Stimulated activated CD8-positive, alpha-beta memory T cell treated with anti-CD3 and anti-CD28 coated beads, Interleukin-7, amount 100 ng/mL, for 1 hour (primary cell): ENCODE measurements at places on chromosomes 5 and 9.

DNA sequence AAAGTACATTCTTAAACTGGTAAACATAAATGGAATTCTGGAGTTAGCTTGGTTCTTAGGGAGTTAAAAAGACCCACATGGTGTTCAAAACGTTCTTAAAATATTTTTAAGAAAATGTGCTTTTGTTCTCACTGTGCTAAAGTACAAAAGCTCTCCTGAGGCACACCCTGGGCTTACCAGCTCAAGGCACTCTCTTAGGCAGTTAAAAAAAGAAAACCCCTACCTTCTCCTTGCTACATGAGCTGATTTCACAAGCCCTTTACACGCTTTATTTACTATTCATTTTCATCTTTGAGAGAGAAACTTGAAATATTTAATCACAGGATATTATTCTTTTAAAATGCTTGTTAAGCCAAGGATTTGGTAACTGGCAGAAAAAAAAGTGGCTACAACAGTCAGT, 723.3 kb upstream of the GRAMD2B start:
- no peak for DNase-seq

DNA sequence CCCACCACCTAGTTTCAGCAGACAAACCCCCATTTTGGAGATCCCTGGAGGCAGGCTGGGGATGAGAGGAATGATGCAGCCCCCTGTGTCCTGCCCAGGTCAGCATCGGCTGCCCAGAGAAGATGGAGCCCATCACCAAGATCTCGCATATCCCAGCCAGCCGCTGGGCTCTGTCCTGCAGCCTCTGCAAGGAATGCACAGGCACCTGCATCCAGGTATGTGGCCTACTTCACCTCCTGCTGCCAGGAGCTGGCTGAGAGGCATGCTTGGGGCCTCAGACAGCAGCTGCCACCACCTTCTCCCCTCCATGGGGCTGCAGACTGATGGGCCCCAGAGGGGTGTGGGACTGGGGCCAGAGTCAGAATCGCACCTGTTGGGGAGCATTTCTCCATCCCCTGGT, 38.9 kb downstream of the JADE2 start:
- DNase-seq: no peak

DNA sequence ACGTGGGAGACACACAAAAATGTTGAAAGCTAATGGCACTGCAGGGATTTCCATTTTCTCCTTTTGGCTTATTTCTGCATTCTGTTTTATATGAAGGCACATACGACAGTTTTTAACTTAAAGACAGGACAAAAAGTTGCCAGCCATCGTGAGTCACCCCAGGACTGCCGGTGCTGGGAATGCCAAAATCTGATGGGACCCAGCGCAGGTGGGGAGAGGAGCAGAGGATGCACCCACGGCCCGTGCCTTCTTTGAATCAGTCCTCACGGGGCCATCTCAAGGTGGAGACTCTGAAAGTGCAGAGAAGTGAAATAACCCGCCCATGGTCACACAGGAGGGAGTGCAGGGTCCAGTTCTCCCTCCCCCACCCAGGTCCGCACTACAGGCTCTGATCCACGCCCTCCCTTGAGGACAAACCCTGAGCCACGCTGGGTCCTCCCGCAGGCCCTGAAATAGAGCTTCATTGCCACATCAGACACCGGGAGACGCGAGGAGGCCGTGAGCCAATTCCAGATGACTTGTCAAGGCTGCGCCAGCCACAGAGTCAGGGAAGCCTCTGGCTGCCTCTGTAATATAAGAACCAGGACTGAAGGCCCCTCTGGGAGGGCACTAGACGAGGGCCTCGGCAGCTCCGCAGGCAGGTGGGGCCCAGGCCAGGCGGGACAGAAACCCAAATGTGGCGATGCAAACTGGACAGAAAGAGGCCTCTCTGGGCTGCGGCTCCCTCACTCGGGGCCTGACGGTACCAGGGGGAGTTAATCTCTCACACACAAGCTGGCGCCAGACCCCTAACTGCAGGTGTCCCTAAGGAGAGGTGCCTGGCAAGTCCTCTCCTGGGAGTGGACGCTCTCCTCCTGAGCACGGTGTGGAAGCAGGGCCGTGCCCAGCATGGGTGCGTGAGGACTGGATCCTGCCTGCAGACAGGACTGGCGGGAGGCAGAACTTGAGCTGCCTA, 22.9 kb downstream of the ADAMTS2 start:
- DNase-seq: no peak

DNA sequence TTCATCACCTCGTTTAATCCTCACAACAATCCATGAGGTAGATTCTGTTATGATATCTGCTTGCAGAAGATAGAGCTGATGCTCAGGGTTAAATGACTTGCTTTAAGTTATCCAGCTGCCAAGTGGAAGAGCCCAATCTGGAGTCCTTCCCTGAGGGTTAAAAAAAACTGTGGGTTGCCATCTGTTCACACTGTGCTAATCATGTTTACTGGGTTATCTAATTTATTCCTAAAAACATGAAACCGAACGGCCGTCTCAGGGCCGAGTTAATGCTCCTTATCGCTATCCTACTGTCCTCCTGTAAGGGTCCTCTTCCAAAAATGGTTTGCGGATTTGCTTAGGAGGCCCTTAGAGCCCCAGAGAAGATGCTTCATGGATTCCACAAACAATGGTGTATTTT, 153.3 kb downstream of the YIPF5 start:
- DNase-seq: no peak

- no peak for DNase-seq
Measured at GRCh38 chr5:145824040-145824439, 11.1 kb downstream of the PRELID2 start.

GRCh38 chr9:38272710-38273109, 119.8 kb upstream of the ALDH1B1 start:
- DNase-seq: no peak
